ENCODE measurements at places on chromosomes 12 and 14.

DNA sequence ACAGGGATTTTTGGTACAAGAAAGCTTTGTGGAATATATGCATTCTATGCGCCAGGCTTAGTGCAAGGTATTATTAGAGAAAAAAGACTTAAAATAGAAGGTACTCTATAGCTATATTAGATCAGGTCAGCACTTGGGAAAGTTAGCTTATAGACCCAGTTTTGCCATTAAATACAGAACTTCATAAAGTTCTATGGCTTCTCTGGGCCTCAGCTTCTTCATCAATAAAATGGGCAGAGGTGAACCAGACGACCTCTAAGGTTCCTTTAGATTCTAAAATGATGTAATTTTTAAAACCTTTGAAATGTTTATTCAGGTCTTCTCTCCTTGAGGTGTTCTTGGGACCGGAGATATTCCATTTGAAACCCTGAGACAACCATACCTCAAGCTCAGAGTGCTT, 7.1 kb downstream of the CNPY2 start:
- DNase-seq, result no peak

DNA sequence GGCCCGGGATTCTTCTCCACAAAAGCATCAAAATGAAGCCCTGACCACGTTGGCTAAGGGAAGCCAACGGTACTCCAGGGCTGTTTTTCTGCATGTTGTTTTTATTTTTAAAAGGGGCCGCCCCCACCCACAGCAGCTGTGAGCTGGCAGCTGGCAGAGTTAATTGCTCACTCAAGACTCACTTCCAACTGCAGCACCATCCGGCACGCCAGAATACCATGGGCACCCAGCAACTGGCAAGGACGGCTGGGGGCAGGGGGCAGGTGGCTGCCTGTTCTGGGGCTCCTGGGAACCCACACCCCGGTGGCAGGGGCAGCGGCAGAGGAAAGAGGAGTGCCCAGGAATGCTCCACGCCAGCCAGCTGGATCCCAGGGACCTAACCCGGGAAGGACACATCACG, 44.3 kb downstream of the NCOR2 start:
- no peak for DNase-seq

DNA sequence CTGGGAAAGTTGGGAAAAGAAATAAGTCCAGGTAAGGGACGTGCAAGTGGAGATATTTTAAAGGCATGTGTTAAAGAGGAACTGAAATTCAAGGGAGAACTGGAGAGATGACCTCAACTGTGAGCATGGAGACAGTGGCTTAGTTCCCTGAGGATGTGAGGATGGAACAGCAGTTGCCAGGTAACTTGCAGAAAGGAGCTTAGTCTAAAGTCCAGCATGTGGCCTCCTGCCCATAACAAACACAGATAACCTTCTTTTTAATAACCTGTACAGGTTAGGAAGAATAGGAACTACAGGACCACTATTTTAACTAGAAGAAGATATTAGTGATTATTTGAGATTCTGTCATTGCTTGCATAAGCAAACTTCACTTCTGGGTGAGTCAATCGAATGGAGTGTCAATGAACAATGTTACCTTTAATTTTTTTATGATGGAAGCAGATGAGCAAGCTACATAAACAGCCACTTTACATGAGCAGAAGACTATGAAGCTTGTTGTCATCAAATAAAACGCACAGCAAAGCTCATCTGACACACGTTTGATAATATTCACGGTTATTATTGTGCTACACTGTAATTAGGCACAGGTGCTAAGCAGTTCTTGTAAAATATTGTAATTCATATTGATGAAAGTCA, 291.7 kb upstream of the DDHD1 start:
- DNase-seq, result no peak

DNA sequence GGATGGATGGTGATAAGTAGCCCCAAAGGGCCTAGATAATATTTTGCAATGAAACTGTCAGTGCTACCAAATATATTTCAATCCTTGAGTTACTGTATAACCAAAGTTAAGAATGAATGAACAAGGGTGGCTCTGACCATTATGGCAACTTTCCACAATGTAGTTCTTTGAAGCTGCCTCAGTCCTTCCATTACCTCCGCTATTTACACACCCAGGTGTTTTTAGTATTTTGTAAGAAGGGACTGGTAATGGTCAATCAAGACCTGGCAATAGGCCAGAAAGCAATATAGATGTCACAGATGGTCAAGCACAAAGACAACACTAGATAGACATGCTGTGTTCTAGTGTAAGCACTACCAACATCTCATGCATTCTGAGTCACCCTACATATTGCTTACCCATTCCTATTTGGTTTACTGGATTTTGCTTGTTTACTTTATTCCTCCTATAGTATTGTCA, 16.3 kb downstream of the DUSP16 start:
- DNase-seq, result no peak

- DNase-seq, result no peak
Observed at GRCh38 chr14:29223947-29224346, 457.4 kb downstream of the FOXG1 start.

DNA sequence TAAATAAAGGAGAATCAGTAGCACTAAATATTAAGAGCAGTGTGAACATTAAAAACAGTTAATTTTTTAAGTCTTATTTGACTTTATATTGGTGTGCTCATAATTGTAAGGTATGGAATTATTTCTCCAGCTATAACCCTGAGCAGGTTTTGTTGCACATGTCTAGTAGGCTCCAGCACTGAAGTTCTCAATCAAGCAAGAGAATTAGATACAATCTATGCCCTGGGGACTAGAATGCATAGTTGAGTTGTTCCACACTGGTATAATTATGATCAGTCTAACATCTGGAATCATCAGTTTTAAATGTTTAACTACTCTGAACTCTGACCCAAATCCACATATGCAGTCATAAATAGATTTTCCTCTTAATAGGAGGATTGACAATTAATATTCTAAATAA, 257.8 kb upstream of the ARHGAP5 start:
- no peak for DNase-seq

DNA sequence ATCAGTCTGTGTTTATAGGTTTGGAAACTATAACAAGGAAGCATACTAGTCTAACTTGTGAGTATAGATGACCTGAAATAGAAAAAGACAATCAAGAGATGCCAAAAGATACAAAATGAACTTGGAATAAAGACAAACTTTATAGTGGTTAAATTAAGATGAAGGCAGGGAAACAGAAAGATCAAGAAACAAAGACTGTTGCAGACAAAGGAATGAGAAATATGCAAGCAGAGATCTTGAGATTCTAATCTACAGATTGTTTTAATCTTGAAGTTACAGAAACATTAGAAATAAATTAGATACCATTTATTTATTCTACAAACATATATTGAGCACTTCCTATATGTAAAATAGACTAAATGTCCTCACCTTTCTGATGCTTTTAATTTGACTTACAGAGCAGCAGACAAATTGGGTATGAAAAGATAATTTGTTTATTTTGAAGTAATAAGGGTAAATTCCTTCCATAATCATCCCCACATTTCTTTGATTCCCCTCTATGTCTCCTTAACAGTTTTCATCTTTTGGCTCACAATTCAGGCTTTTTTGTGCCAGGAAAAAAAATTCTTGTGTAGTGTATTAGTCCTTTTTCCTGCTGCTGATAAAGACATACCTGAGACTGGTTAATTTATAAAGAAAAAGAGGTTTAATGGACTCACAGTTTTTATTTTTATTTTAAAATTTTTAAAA, 134.4 kb downstream of the KITLG start:
- no peak for DNase-seq

DNA sequence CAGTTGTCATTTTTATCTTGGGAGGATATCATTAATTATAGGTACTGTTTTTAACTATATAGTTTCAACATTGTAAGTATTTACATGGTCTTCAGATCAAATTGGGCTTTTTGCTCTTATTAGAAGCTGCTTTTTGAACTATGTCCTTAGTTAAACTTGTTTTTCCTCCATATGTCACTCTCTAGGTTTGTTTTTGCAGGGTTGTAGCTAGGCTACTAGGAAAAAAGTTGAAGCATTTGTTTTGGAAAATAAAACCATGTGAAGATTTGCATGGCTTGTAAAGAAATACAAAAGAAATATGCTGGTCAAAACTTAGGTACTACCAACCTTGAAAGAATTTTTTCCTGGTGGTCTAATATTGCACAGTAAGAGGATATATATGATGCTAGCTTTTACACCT, 3.4 kb downstream of the ARID2 start:
- DNase-seq, result no peak

DNA sequence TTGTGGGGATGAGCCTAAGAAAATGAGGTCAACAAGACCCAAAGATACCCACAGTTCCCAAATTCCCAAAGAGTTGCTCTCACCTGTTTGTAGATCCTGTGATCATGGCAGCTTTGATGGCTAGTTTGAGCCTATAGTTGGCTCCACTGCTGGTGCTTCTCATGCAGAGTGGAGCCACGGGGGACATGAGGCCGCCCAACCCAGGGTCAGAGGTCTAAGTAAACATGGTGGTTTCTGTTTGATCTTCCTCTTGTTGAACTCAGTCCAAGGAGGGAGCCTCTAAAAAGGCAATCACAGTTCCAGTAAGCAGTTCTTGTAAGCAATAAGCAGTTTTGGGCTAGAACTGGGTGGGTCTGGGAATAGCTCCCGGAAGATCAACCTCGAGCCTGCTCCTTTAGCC, 125.6 kb upstream of the DHRS4 start:
- no peak for DNase-seq

DNA sequence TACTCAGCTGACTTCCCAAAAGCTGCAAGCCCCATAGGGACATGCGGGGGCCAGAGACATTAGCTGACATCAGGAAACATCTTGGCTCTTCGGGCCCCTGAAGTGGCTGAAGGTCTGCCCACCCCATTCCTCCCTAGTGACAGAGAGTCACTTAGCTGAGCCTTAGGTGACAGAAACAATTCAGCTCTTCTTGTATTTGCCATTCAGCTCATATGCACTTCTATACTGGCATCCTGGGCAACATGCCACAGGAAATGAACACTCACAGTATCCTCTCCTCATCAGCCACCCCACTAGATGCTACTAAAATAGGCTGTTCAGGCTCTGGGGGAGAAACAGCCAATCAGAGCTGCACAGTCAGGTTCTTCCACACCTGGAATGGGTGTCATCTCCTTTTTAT, 3.4 kb downstream of the DCTN2 start:
- no peak for DNase-seq

DNA sequence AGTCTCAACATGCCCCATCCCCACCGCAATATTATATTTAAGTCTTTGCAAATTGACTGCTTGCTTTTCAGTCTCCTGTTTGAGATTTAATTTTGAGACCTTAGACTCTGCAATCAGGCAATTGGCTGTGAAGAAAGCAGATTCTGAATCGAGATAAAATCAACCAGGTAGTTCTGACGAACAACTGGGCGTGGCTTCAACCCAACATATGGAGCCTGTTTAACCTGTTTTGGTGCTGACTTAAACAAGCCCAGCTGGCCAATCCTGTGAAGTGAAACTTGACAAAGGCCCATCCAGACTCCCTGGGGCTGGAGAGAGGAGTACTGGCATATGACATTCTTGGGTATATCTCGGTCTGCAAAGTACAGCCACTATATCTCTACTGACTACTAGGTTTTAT, 9.8 kb upstream of the CIPC start:
- no peak for DNase-seq

DNA sequence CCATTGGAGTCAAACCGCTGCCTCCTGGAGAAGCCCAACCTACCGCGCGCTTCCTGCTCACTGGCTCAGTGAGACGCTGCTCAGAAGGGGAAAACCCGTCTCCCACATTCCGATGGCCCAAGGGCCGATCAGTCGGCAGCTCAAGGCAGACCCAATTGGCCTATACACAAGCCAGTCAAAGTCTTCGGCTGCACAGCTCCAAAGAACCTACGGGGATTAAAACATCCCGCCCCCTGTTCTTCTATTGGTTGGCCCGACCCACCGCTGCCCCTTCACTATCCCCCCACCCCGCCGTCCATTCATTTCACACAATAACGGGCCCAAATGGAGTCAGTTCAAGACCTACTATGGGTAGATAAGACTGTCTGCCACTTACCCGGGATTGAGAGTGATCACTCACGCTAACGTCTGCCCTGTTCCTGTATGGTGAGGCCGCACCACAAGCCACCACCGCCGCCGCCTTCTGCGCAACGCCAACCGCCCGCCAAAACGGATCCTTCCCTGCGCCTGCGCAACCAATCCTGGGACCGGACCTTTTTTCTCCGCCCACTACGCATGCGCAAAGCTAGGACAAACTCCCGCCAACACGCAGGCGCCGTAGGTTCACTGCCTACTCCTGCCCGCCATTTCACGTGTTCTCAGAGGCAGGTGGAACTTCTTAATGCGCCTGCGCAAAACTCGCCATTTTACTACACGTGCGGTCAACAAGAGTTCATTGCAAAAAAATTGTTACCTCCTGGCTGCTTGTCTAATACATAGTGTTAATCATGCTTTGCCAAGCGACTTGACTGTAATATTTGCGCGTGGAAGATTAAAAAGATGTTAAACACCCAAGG, at the start of gene CBX5:
TSS of gene CBX5 (minus strand) at position 491 of the 836 bp plus-strand sequence. CDS start 22,472 bp downstream, outside the sequence.
- DNase-seq, result peak; percentile 100

- no peak for DNase-seq
Observed at GRCh38 chr12:131428091-131428685, 282.7 kb upstream of the SFSWAP start.

DNA sequence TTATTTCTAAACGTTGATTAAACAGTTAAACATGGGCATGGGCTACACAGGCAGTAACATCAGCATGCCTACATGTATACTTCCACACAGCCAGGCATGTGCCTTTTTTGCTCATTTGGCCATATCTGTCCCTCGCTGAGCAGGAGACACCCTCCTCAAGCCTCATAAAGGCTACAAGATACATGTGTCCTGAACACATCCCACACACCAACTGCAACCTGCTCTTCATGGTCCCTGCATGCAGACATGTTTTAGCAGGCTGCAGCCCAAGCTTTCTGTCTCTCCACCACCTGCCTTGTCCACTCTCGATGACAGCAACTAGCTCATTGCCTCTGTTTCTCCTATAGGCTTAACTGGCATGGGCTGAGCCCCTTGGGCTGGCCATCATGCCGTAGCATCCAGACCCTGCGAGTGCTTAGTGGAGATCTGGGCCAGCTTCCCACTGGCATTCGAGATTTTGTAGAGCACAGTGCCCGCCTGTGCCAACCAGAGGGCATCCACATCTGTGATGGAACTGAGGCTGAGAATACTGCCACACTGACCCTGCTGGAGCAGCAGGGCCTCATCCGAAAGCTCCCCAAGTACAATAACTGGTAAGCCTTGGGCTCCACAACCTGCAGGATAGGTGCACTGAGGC, 2.6 kb downstream of the PCK2 start:
- DNase-seq, result no peak

DNA sequence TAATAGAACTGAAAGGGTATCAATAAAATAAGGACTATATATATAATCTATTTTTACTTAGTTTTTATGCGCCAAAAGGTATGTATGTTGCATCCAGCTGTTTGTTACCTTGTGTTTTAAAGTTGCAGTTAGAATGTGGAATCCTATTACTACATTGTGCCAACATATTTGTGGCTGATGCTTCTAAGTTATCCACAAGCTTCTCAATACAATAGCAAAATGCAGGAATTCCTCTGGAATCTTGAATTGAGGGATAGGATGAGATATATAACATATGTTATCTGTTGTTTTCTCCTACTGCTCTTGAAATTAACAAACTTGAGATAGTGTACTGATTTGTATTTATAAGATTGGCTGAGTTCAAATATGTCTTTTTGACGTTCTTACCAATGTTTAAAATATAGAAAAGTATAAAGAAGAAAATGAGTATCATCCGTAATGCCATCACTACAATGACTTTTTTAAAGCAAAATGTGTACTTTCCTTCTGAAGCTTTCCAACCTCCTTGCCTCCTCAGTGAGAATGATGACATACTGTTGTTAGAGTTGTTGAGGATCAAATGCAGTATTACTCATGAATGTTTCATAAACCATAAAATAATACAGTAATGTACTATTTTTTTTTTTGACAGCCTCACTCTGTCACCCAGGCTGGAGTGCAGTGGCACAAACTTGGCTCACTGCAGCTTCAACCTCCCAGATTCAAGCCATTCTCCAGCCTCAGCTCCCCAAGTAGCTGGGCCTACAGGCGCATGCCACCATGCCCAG, 6.6 kb downstream of the RAP1B start:
- DNase-seq, result no peak

Data from CD4-positive, alpha-beta T cell treated with Interleukin-4 for 1 hour (primary cell).